ENCODE measurements at places on chromosomes 3 and 15.

DNA sequence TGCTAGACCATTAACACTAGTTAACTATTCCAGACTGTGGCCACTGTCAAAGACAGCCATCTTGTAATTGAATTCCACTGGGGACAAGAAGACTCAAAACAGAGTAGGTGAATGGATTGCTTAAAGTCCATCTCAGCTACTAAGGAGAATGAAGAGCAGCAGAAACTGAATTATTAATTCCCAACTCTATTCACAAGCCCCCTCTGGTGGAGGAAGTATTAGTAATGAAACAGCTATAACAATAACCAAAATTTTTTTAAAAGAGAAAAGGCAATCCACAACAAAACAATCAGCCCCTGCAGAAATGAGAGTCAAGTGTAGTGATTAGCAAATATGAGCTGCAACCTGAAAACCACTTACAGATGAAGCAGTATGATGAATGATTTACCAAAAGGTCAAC is 302.8 kb downstream of the FHIT start:
- DNase-seq = no peak

DNA sequence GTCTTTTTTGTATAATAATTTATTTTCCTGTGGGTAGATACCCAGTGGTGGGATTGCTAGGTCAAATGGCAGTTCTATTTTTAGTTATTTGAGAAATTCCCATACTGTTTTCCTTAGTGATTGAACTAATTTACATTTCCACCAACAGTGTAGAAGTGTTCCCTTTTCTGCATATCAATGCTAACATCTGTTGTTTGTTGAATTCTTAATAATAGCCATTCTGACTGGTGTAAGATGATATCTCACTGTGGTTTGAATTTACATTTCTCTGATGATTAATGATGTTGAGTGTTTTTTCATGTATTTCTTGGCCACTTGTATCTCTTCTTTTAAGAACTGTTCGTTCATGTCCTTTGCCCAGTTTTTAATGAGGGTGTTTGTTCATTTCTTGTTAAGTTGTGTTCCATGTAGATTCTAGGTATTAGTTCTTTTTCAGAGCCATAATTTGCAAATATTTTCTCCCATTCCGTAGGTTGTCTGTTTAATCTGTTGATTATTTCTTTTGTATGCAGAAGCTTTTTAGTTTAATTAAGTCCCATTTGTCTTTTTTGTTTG is 713.3 kb upstream of the EPHA6 start:
- no peak for DNase-seq

GRCh38 chr3:112557976-112558375 is 3.8 kb downstream of the ATG3 start:
- DNase-seq = no peak

- DNase-seq = no peak
Observed at GRCh38 chr3:4866866-4867265, 112.4 kb upstream of the BHLHE40 start.

DNA sequence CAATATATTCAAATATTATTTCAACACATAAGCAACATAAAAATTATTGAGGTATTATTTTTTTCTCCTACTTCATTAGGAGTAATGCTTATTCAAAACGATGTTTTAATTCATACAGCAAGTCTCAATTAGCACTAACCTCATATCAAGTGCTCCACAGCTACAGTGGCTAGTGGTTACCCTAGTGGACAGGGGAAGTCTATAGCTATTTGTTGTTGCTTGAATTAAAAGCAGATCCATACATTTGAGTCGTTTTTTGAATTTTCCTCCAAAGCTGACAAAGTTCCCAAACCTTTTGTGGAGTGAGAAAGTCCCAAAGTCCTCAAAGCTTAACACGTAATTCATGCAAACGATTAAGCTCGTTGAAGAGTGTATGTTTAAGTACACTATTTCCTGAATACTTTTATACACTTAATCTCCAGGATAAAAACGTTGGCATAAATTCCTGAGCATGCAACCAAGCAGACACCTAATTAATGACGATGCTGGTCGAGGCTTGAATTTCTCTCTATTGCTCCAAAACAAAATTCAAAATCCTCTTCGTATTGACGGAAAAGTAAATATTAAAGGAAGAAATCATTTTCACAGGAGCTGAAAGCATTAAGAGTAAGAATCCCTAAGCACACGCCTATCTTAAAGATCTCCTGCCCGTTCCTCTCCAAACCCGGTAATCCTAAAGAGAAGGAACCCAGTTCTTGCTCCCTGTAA is 985 bp downstream of the VPS13C start:
- DNase-seq = no peak

DNA sequence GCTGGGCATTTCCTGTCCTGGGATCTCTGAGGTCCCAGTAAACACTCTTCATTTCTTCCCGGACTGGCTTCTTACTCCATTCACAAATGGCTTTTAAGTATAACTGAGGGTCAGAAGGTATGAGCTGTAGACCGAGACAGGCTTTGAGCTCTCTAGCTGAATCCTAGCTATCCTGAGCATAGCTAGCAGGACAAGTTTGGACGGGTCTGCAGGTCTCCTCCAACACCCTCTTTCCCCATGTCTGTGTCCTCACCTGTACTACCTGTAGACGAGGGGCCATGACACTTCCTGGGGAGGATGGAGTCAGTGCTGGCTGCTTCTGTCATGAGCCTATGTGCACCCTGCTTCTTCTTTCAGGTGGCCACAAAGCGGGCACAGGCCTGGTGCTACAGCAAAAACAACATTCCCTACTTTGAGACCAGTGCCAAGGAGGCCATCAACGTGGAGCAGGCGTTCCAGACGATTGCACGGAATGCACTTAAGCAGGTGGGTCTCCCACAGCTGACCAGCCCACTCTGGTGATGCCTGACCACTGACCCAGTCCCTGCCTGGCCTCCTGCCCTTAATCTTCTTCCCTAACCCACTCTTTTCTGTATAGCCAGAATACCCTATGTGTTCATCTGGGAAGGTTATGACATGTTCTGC is 72.1 kb upstream of the ACAD9 start:
- DNase-seq = no peak

DNA sequence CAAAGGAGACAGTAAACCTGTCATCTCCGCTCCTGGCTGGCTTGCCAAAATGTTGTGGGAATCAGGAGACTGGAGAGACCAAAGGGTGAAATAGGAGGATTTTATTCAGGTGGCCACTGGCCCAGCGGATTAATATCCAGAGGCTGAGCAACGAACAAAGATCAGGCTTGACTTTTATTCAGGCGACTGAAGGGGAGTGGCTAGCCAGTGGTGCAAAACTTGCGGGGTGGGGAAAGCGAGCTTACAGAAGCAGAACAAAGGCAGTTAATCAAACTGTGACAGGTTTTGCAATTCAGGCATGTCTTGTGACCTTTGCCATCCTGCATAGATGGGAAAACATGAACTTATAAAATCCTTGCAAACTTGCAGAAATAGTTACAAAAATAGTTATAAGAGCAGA is 19.8 kb upstream of the ACAD9 start:
- no peak for DNase-seq

GRCh38 chr3:30535525-30535924 is 70.9 kb upstream of the TGFBR2 start:
- no peak for DNase-seq

DNA sequence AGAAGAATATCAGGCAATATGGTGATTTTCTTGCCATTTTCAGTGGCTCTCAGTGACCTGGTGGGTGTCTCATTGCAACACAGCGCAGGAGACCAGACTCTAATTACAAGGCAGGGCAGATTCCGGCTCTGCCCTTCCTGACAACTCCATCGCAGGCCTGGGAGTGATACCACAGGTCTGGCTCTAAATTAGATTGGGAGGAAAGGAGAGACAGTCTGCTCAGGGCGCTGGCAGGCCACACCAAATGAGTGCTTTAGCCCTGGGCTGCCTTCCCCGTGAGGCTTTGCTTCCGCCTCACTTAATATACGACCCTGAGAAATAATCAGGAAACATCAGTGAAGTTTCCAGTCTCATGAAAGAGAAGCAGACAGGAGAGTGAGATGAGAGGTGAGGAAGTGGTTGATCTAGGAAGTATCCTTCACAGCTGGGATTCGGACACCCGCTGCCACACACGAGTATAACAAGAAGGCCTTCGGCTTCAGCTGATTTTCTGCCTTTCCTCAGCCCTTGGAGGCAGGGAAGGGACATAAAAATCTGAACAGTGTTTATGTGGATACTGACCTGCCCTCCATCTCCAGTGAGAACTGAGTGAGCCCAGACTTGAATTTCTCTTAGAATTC is 73.7 kb upstream of the PROK2 start:
- no peak for DNase-seq

DNA sequence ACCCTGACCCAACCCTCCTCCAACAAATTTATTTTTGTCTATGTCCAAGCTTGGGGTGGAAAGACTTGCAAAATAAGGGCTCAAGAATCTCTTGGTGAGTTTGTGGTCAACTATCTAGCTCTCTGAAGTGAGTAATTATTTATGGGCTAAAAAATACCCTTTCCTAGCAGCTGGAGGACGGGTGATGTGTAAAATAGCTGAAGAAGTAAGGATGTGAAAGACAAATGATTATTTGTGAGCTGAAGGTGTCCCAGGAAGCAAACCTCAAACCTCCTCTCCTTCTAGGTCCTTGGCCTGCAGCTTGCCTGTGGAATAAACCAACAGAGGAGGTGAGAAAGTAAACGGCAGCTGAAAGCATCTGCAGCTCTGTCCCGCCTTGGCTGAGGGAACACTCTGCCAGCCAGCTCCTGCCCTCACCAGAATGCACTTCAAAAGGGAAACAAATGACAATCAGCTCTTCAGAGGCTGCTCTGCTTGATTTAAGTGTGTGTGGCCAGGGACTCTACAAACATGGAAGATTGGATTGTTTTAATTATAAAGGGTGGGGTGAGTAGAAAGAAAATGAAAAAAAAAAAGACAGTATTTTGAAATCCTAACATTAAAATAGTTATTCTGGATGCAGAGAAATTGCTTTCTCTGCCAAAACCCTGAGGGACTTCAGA is 60.3 kb downstream of the TM4SF4 start:
- DNase-seq = no peak

DNA sequence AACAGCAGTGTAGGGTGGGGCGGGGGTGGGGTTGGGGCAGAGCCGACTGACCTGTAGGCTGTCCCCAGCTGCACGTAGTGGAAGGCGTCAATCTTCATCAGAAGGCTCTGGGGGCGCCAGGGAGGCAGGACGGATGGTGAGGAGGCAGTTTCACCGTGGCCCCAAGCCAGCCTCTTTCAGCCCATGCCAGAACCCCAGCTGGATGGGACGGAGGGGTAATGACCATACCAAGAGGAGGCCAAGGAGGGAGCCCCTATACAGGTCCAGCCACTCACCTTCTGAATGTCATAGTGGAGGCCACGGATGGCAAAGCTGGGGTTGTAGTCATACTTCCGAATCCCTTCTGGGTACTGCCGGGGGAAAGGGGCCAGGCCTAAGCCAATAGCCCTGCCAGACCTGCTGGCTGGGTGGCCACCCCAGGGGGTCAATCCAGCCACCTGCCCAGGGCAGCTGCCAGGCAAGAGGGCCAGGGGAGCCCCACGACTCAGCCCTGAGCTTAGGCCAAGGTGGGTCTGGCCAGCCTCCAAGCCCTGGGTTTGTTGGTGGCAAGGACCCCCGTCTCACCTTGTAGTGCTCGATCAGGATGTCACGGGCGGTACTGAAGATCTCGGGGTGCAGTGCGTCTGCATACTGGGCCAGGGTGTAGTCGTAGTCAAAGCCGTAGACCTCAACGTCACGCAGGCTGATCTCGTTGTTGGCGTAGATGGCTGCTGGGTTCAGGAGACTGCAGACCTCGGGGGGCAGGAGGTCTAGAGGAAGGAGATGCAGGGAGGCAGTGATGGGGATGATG is 4.9 kb downstream of the NT5DC2 start:
- DNase-seq = no peak

DNA sequence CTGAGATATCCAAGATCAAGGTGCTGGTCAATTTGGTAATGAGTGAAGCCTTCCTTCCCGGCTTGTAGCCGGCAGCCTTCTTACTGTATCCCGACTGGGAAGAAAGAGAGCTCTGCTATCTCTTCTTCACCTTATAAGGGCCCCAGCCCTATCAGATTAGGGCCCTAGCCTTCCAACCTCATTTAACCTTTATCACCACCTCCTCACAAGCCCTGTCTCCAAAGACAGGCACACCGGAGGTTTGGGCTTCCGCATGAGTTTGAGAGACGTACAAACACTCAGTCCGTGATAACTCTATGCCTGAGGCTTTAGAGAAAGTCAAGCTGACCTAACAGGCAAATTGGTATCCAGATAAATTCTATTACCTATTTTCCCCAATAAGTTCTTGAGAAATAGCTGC is 243.9 kb downstream of the OPA1 start:
- no peak for DNase-seq

DNA sequence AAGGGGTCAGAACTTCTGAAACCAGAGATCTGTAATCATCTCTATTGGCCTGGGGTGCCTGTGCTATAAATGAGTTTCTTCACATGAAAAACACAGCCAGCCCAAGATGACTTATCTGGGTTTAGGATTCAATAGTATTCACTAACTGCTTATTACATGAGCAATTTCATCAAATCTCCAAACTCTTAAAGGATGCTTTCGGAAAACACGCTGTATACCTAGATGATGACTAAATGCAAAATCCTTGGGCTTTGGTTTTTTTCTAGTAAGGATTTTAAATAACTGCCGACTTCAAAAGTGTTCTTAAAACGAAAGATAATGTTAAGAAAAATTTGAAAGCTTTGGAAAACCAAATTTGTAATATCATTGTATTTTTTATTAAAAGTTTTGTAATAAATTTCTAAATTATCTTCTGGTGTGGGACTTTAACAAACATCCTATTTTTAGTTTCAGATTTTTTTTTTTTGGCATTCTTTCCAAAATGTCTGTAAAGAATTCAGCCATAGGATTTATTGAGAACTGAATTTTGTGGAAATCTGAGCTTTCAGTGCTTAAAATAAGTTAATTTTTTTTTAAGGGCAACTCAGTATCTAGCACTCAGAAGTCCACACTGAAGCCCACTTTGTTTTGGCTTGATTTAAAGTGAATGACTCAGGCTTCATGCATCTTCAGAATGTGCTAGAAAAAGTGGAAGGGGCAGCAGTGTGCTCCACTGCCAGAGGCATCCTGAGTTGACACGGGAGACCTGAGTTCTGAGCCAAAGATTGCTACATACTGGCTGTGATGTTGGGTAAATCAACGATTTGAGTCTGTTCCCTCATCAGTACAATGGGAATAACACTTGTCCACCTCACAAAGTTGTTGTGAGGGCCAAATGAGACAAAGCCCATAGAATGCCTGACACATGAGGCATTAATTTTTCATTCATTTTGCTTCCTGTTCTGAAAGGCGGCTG is 18.7 kb downstream of the TMEM43 start:
- no peak for DNase-seq

DNA sequence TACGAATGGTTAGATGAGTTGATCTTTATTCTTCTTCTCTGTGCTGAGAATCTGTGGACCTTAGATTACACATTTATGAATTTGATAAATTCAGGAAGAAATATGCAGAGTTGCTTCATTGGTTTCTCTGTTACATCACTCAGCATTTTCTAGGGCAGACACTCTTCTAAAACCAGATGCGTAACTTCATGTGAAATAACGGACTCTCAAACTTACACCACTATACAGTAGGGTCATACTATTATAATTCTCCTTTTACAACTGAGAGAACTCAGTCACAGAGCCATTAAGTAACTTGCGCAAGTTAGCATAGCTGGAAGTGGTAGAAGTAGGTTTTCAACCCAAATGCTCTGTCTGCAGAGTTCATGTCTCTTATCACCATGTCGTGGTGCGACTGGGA is 5.7 kb downstream of the TMEM207 start:
- no peak for DNase-seq

GRCh38 chr3:106729481-106729880 is 647.8 kb upstream of the CCDC54 start:
- no peak for DNase-seq
